GM23338 (cell line): ENCODE measurements at places on chromosomes 6 and 20.

GRCh38 chr6:21107796-21108195 lies 485.8 kb upstream of the SOX4 start:
- DNase-seq = no peak

DNA sequence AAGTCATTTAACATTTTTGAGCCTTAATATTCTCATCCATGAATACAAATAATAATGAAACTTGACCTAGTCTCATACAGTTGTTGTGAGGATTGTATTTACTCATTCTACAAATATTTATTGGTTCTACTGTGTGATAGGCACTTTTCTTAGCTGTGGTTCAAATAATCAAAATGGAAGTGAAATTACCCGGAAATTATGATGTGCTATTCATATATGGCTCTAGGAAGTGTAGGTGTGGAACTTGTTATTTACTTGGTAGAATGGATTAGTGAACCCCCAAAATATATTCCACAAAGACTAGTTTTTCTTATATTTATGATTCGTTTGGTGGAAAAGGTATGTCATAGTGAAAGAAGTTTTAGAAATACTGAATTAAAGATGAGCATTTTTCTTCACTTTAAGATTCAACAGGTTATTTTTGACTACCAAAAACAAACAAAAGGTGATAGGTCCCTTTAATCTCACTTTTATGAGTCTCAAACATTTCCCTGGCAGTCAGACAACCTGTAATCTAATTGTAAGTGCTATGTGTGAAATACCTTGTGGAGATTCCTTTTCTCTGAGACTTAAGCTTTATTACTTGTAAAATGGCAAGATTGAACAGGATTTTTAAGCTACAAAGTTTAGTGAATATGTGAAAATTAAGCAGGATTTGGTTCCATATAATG lies 77.8 kb downstream of the STXBP5 start:
- DNase-seq = no peak

- no peak for DNase-seq
Observed at GRCh38 chr20:7687065-7687464, 253.2 kb downstream of the HAO1 start.

- DNase-seq = no peak
Observed at GRCh38 chr6:119148825-119149525, 70.5 kb upstream of the FAM184A start.

GRCh38 chr6:119290306-119290705 lies 59.3 kb downstream of the MAN1A1 start:
- no peak for DNase-seq

DNA sequence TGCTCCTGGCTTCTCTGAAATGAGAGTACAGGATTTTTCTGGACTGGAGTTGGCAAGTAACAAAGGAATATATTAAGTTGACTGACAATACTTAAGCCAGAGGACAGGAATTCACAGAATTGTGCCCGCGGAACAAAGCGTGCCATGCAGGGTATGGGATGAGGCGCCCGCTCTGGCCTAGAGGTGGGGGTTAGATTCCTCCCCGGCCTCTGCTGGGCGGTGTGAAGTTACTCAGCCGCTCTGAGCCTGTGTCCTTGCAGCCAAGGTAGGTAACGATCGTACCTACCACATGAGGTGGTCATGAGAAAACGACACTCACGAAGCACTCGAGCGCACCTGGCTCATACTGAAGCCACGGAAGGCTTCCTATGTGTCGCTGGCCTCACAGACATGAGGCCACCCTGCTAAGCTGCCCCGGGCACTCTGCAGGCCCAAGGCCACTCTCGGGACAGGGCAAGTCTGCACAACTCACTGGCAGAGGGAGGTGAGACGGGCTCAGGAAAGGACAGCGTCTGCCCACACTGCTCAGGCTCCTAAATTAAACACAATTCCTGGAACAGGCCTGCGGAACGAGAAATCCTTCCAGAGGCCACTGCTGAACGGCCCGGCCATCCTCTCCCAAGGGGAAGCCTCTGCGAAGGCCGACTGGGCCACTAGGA lies 70.8 kb downstream of the PSMG4 start:
- DNase-seq = no peak

DNA sequence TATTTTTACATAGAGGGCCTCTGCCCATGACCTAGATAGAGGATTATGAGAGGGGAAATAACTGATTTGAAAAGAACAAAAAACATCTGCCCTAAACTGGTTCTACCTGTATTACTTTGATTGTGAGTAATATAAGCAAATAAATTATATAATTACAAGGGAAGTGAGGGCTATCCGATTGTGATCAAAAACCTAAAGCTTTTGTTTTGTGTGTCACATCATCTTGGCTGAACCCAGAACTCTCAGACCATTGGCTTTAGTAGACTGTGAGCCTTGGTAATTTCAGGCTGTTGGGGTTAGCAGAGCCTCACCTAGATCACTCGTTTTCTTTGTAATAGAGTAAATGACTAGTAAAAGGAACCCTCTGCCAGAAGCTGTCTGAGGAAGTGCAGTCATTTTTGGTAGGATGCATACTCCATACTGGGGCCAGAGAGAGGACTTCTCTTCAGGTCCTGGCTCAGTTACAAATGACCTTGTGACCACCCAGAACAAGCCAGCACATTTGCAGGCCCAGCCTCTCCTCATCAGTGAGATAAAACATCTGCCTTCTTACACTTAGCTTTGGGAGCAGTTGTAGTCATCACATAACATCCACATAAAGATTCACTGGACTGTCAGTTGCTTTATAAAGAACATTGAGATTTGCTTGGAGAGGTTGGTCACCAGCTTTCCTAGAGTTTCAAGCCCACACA lies 13.5 kb downstream of the STK35 start:
- DNase-seq = no peak

- no peak for DNase-seq
Observed at GRCh38 chr20:33769043-33769442, 37.2 kb downstream of the ZNF341 start.

DNA sequence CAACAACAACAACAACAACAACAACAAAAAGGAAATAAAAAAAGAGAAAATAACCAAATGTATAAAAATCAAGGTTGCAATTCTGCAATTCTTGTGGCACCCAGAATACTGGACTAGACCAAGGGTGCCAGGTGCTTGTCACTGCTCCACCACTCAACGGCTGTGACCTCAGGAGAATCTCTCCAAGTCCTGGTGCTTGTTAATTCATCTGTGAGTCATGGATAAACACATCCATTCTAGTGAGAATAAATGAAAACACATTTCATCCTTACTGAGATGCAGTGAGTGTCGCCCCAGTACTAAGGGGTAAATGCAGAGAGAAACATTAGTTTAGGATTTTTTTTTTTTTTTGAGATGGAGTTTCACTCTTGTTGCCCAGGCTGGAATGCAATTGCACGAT lies 32.0 kb downstream of the HLA-C start:
- no peak for DNase-seq

- DNase-seq = no peak
Observed at GRCh38 chr6:143225929-143226328, 165.2 kb downstream of the AIG1 start.

GRCh38 chr20:33097001-33097400 lies 17.6 kb downstream of the BPIFB4 start:
- no peak for DNase-seq

DNA sequence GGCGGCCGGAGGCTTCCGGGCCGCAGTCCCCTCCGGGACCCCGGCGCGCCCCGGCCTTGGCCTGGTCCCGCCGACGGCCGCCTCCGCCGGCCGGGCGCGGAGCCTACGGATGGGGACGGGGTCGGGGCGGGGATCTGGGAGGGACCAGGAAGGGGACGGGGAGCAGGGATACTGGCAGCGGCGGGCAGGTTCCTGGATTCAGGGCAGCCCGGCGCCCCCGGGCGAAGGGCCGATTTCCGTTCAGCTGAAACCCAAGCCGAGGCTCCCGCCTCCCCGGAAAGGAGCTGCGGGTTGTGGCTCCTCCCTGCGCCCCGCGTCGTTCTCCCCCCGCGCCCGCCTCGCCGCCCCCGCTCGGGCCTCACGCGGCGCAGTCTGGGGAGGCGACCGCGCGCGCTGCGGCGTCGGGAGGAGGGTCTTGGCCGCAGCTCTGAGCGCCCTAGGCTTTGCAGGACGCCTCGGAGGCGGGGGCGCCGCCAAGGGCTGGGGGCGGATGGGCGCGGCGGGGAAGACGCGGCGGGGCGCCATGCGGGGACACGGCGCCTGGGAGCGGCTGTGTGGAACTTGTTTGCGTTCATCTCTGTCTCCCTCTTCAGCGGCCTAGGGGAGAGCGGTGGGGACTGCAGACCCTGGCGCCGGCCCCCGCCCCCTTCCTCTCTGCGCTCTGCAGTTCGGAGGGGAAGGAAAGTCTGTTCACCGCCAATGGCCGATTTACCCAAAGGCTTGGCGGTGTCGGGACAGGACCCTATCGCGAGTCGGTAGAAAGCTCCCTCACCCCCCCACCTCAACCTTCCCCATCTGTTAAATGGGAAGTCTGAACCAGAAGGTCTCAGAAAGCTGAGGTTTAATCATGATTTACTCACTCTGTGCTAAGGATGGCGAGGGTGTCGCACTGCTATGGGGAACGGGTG lies 22.7 kb upstream of the TMEM181 start:
- peak; percentile 80 for DNase-seq

DNA sequence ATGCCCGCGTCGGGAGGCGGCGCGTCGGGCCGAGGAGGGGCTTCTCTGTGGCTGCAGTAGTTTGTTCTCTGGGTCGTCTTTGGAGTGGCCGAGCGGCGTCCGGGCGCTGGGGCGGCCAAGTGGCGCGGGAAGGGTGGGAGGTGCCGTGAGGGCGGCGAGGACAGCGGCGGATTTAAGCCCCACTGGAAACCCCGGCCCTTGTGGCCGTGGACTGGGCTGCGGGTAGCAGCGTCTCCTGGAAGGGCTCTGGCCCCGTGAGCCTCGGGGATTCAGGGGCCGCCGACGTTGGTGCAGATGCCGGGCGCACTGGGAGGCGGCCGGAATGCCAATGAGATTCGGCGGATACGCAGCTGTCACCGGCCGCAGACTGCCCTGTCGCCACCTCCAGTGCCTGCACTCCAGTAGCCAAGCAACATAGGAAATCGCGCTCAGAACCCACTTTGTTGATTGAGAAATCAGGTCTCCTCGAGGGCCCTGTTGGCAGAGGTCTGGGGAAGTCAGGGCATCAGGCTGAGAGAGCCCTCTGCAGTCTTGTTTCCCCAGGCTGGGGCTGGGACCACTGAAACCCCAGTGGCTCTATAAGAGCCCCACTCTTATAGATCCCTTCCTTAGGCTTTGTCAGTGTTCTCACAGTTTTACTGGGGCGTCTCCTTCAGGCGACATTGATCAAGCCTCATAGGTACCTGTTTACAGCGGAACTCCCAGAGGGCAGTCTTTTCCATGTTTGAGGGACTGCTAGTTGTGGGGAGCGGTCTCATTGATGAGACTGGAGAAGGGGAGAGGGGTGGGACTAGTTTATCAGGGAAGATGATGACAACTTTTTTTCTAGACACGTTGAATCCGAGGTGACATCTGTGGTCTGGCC lies 642 bp downstream of the GZF1 start:
- peak; percentile 68 for DNase-seq

DNA sequence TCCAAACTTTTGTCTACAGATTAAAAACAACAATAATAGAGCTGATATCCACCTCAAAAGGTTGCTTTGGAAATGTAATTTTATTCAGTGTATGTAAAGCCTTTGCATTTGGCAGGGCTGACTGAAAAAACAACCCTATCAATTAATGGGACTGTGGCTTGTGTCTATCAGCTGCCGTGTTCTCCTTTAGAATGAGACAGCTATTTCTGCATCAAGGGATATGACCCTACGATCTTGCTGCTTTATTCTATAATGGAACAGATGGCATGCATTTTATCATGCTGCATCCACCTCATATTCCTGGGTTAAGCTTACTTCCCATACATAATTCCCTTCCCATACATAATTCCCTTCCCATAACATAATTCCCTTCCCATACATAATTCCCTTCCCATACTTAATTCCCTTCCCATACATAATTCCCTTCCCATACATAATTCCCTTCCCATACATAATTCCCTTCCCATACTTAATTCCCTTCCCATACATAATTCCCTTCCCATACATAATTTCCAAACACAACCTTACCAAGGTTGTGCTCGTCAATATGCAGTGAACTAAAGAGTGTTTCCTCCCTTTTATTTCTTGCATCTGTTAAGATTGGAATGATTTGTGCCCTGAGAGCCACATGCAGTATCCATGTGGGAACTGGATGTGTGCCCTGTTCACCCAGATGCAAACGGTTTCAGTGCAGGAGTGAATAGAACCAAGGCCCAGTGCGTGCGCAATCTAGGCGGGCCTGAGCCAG lies 26.8 kb downstream of the SERPINB6 start:
- DNase-seq = no peak

DNA sequence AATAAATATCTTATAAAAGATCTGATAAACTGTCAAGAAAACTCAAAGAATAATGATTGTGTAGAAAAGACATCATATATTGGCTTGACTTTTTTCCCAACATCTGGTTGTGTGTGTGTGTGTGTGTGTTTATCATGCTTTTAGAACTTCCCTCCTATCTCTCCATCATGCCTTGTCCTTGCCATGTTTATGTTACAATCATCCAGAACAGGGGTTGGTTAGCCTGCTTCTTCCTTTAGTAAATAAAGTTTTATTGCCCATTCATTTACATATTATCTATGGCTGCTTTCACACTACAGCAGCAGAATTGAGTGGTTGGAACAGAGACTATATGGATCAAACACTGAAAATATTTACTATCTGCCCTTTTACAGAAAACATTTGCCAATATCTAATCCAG lies 52.8 kb upstream of the RIPOR2 start:
- DNase-seq = no peak

DNA sequence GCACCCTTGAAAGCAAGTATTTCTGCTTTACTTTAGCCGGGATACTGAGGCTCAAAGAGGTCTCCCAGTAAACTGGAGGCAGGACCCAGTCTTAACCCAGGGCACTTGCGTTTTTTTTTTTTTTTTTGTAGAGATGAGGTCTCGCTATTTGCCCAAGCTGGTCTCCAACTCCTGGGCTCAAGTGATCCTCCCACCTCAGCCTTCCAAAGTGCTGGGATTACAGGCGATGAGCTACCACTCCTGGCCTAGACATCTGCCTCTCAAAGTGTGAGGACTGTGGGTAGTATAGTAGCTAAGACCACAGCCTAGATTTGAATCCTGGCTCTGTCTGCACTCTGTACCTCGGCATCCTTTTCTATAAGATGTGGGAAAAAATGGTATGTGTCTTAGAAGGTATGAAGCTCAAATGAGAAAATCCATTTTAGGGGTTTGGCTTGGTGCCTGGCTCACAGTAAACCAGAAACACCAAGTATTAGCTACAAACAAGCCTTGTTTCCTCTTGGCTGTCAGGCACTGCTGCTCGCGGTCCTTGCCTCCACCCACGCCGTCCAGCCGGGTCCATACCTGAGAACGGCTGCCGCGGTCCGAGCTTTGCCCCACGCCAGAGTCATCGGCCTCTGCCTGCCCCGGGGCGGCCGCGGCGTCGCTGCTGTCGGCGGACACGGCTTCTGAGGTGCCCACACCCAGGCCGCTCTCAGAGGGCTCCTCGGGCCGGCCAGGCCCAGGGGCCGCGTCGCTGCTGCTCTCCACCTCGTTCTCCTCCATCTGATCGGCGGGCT lies 1.2 kb downstream of the ZNF335 start:
- no peak for DNase-seq

DNA sequence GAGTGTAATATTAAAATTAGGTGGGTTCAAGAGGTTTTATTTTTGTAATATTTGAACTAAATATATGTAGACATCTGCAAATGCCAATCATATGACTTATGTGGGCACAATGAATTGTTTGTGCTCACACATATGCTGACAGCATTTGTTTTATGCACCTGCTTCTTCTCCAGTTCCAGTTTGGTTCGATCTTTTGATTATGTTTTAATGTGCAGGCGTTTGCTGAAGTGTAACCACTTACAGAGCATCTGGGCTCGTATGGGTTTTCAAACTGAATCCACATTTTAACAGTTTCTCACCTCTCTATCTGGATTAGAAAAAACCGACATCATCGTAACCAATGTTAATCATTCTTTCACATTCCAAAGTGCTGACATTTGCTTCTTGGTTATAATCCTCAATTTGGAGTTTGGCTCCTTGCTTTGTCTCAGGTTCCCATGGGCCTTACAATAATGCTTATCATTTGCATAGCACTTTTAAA lies 129.1 kb upstream of the SPACA1 start:
- DNase-seq = peak; percentile 4
